Aorta (tissue), 5 donors: ENCODE measurements at places on chromosomes 2 and 18. TPM values are rescaled to one million over a fixed set of nuclear protein-coding genes. Genes with fewer than 3 reads are reported as not detected.

- DNase-seq: no peak
These were observed 633.2 kb upstream of the PKDCC start for GRCh38 chr2:41414486-41415230.

- no peak for DNase-seq
These were observed 40.1 kb upstream of the GPD2 start for GRCh38 chr2:156396126-156396525.

The CERKL gene
- total RNA-seq: not detected

GRCh38 chr2:108404784-108405397, 27.1 kb downstream of the SULT1C4 start:
- no peak for DNase-seq

The MC5R gene
- total RNA-seq: not detected
